Fibroblast of pulmonary artery (primary cell): ENCODE measurements at places on chromosomes 6 and 20.

DNA sequence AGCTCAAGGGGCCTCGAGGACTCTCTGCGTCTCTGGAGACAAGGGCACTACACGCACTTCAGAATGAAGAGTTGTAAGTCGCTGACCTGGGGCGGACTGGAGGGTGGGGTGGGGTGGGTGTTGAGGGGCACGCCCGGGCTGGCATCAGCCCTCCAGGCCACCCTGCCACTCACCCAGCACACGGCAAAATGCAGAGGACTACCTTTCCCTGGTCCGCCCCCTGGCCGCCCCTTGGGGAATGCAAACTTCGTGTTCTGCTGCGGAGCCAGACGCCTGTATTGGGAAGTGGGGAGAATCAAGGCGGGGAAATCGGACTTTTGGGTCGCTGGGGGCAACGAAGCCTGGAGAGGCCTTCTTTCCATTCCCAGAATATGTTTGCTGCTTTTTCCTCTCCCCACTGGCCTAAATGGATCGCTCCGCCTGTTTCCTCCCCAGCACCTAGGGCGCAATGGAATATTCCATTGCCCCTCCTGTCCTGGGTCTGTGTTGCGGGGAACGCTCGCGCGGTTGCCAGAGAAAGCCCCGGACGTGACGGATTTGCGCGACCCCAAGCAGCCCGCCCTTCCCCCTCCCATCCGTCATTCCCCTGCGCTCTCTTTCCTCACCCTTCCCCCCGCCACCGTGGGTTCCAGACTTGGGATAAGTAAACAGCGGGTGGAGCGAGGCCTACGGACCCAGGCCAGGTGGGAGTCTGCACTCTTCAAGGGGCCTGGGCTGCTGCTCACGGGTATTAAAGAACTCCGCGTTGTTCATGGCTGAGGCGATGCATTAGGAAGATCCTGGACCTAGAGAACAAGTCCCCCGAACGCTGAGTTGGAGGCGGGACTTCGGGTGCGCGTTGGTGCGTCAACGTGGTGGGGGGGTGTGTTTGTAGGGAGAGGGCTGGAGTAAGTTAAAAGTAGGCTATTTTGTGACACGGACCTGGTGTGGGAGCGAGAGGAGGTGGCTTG lies at the start of gene PPT2:
Gene PPT2 (plus strand): TSS at position 578 of the 950 bp plus-strand sequence. CDS start 454 bp downstream, outside the sequence.
- DNase-seq: peak; percentile 97

- DNase-seq: no peak
Observed at GRCh38 chr6:21354805-21355238, 238.7 kb upstream of the SOX4 start.

DNA sequence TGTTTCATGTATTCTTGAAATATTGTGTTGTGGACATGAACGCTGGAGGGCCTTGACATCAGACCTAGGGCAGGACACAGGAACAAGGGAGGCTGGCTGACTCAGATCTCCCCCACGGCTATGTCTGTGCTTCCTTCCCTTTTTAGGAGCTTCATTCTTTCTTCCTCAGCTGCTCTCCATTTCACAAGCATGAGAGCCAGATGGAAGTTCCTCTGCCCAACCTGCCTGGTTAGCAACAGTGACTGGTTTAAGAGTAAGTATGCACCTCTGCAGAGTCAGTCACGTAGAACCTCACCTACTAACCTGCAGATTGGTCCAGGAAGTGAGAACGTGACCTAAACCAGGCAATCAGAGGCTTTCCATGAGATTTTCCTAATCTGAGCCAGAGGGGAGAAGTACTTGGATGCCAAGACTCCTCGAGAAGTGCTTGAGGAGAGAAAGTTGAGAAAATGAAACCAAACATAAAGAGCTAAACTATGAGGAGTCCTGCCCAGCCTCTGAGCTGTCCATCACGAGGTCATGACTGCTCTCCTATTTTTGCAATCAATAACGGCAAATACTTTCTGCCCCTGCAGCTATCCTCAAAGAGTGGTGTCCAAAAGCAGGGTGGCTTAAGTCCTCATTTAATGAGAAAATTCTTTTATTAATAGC lies 465.2 kb upstream of the CITED2 start:
- peak; percentile 57 for DNase-seq

- no peak for DNase-seq
Observed at GRCh38 chr6:43086022-43086658, 10.0 kb downstream of the PTK7 start.

DNA sequence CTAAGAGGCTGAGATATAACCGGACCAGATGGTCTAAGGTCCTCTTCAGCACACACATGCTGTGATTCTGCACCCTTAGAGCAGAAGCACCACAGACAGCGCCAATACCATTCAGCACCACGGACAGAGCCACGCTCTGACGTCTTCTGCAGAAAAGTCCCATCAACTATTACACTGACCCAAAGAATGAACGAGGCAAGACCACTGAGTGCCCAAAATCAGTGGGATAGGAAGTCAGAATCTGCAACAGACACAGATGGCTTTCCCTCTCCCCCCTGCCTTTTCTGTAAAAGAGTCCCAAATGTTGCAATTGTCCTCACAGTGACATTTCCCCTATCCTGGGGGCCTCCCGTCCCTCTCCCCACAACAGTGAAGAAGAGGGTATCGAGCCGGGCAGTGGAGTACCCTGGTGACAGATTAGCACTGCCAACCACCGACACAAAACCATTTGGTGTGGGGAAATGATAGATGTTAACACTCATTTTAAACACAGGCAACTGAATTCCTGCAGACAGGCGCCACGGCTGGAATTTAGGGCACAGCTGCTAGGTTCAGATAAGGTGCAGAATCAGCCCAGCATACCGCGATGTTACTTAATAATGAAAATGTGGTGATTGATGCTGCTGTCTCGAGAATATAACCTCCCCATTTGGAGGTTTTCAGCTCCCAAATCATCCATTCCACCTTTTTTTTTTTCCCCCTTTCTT lies 66.6 kb upstream of the CTNNBL1 start:
- peak; percentile 76 for DNase-seq

DNA sequence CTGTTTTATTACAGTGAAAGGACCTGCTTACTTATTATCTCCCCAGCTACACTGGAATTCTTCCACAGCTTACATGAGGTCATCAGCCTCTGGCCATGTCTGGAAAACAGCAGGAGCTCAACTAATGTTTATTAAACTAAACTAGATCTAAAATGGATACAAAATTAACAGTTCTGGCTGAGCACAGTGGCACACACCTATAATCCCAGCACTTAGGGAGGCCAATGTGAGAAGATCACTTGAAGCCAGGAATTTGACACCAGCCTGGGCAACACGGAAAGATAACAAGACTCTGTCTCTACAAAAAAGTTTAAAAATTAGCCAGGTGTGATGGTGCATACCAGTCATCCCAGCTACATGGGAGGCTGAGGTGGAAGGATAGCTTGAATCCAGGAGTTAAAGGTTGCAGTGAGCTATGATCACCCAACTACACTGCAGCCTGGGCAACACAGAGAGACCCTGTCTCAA lies 220.8 kb upstream of the MARCKS start:
- DNase-seq: no peak

DNA sequence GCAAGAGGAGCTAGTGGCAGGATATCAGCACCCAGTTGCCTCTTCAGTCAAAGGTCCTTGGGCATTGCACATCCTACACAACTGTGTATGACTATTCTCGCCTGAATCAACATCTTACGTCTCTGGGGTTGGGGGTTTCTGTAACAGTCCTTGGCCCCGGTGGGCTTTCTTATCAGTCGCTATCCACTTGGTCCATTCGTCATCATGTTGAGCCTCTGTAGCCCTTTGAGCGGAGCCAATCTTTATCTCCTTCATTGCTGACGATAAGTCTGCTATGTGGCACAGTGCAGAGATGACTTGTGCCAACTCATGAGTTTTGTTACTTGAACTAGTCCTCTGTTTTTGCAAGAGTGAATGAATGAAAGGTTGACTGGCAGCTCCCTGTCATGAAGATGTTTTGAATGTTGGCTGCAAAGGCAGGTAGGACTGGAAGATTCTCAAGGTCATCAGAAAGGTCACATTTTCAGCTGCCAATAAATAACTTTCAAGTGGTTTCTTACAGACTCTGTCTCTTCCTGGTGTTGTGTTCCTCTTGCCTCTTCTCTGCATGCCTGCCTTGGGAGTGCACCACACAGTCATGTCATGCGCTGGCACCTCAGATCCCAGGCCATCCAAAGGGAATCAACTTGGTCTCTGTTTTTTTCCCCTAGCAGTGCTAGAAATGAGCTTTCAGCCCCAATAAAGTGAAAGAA lies 238.9 kb downstream of the SLC24A3 start:
- DNase-seq: no peak

- DNase-seq: no peak
Observed at GRCh38 chr20:35837577-35838195, 65.9 kb downstream of the PHF20 start.

DNA sequence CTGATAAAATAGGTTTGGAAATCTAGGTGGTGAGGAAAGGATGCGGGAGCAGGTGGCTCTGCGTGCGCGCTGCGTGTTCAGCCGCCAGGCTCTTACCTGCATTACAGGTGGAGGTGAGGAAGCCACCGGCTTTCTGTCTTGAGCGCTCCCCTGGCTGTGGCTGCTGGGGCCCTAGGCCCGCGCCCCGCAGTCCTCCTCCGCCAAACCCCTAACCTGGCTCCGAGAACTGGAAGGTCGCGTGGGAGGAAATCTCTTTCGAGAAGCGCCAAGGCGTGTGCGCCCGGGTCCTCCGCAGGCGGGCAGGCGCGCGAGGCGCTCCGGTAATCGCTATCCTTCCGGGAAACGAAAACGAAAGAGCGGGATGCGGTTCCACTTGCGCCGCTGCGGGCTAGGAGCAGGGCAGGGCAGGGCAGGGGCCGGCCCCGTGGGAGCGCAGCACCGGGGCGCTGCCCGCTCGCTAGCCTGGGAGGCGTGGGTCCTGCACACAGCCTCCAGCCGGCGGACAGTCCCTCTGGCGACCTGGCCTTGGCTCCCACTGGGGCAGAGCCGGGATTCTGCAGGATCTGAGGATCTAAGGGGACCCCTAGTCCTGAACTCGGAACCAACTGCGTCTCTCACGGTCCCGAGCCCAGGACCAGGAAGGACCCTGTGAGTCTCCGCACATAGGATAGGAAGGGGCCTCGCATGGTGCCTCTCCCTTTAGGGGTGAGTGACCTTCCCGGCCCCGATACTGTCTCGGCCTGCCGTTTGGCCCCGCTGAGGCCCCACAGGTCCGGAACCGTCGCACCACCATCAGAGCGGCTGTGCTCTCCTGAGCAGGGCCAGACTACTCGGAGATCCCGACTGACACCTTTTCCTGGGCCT lies at the start of gene ETV7:
Gene ETV7 (minus strand): TSS at position 230 of the 864 bp plus-strand sequence. CDS start 128 bp downstream, at position 102.
- peak; percentile 21 for DNase-seq

- DNase-seq: peak; percentile 16
Observed at GRCh38 chr6:9554806-9555205, 860.1 kb downstream of the TFAP2A start.

GRCh38 chr6:72733045-72733444 lies 111.2 kb downstream of the KCNQ5 start:
- no peak for DNase-seq

- DNase-seq: no peak
Observed at GRCh38 chr6:157525918-157526425, 145.0 kb downstream of the ZDHHC14 start.

DNA sequence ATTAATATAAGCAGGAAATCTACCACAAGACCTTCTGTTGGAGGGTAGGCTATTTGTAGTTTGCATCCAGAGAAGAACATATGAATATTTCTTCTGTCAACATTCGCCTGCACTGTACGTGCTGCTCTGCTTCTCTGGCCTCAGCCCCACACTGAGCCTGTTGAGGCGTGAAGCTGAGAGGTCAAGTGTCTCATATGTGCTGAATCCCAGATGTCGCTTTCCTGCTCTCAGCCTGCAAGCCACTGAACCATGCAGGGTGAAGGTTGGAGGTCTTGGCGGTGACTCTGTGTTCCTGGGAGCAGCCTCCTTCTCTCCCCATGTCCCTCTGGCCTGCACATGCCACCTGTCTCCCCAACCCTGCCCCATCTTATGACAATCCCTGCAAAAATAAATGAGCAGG lies 83.6 kb downstream of the TMEM170B start:
- DNase-seq: no peak

DNA sequence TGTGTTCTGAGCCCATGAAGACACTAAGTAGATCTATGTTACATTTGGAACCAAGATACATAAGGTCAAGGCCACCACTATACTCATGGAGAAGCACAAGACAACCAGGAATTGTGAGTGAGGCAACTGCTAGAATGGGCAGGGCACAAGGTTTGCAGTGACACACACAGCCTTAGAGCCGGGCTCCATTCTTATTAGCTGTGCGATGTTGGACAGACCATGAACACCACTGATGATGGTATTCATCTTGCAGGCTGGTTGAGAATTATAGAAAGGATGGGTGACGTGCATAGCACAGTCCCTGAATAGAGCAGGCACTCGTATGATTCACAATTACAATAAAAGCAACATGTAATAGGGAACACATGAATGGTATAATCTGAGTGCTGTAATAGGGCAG lies 172.4 kb downstream of the GJA10 start:
- DNase-seq: no peak

GRCh38 chr6:97176468-97176867 lies 106.5 kb downstream of the MMS22L start:
- no peak for DNase-seq

- DNase-seq: peak; percentile 94
Observed at GRCh38 chr6:132063204-132063603, 112.0 kb upstream of the CCN2 start.

DNA sequence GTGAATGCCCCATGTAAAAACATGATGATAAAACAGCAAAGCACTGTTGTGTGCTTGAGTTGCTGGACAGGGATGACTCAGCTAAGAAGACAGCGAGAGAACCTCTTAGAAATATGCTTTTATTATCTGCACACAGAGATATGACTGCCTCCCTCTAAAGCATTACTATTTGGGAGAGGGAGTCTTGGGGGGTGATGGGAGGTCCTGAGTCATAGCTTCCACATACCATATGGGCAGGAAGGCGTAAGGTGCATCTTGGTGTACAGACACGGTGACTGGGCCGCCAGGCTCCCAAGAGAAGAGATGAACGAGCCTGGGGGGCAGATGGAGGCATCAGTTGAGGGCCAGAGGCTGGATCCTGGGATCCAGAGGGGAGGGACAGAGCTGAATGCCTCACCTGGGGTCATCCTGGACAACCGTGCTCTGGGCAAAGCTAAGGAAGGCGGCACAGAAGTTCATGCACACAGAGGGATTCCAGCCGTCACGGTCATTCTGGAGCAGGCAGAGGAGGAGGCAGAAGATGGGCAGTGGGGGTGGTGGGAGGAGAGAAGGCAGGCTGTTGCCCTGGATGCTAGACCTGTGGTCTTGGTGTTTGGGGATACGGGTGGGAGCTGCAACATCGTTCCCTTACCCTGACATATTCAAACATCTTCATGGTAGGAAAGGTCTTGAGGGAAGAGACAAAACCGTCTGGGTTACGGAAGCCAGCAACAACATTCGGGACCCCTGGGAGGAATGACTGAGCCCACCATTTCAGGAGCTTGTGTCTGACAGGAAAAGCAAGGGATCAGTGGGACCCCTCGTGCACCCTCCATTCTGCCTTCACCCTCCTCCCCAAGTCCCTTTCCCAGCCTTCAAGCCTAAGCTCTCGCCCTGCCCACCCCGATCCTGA lies 2.0 kb downstream of the DXO start:
- DNase-seq: peak; percentile 29

GRCh38 chr6:87237804-87238203 lies 82.4 kb downstream of the ZNF292 start:
- peak; percentile 47 for DNase-seq

- DNase-seq: no peak
Observed at GRCh38 chr20:59726281-59726595, 121.9 kb downstream of the PHACTR3 start.
